Colonic mucosa (tissue), 4 donors: ENCODE measurements at places on chromosomes 12 and 14. TPM values are rescaled to one million over a fixed set of nuclear protein-coding genes. Genes with fewer than 3 reads are reported as not detected.

The AHNAK2 gene
- 5.1 TPM for total RNA-seq

The OLR1 gene
- 0.77 TPM for total RNA-seq

The ART4 gene
- total RNA-seq, result 0.49 TPM

The AGAP2 gene
- 0.86 TPM for total RNA-seq

The POTEM gene
- total RNA-seq, result not detected

The GPR137C gene
- 0.79 TPM for total RNA-seq

The IQSEC3 gene
- 0.16 TPM for total RNA-seq
